RWPE1 (cell line): ENCODE measurements at places on chromosomes 2 and 18.

GRCh38 chr2:44974064-44974715 is 32.7 kb downstream of the SIX3 start:
- DNase-seq: peak; percentile 46

DNA sequence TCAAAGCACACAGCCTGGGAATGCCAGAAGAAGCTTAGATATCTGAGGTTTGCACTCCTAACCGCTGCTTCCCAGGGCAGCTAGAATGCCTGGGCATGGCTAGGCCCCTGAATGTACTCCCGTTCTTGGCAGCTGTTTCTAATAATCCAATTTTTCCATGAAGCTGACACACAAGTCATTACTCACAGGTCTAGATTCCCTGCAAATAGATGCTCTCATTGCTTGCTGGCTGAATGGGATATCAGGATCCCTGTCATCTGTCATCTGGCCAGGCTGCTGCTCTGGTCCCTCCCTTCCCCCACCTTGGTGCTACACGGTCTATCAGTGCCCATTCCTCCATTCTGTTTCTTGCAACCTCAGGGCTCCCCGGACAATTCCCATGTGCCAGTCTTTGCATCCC is 40.7 kb upstream of the TEX51 start:
- no peak for DNase-seq

DNA sequence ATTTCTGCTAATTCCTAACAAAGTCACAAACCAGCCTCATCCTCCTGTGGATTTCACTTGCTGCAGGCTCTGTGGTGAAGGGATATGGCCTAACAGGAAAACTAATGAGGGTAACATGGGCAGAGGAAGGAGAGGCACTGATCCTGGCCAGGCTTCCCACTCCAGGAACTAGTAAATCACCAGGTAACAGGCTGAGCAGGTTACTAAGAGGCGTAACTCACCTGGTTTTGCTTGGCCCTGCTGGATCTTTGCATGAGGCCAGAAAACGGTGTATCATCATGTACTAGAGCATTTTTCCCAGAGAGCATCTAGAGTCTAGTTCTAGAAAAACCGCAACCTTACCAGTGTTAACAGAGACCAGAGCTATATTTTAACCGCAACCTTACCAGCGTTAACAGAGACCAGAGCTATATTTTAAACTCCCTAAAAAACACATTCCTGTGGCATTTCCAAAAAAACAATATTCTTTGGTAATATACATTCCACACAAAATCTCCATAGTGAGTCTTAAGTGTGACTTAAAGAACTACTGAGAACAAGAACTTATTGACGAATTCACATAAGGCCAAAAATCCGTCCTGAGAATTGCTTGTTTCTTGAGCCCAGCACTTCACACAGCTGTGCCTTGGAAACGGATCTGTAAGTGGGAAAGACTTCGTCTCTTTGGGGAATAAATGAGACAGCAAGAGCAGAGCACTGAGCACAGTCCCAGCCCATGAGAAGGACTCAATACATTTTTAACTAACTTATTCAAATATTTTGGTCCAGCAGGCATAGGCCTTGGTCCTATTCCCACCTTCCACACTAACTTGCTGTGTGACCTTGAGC is 43.4 kb downstream of the DPP4 start:
- DNase-seq: no peak

DNA sequence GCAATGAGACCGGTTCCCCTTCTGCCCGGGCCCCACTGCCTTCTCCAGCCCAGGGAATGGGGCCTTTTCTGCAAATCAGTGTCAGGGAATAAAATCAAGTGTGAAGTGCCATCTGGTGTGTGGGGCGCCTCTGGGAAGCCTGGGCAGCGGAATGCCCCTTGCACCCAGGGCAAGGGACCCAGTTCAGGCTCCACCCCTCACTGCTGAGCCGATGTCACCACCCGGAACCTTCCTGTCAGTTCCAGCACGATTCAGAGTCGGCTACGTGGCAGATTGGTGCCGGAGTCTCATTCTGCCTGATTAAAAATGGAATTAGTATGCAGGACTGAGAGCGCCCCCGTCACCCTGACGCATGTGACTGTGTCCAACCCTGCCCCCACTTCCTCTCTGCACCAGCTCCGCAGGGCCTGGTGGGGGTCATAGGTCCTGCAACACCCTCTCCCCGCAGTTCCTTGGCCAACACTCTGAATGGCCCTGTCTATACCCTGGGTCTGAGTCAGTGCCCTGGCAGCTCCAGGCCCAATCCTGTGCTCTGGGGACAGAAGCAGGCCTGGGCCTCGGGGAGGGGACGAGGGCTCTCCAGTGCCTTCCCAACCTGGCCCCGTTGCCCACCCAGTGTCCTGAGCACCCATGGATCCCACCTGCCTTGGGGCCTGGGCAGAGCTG is 8.2 kb upstream of the ALPI start:
- DNase-seq: no peak

- DNase-seq: no peak
These were observed 370.7 kb upstream of the LRATD1 start for GRCh38 chr2:14261771-14262170.

DNA sequence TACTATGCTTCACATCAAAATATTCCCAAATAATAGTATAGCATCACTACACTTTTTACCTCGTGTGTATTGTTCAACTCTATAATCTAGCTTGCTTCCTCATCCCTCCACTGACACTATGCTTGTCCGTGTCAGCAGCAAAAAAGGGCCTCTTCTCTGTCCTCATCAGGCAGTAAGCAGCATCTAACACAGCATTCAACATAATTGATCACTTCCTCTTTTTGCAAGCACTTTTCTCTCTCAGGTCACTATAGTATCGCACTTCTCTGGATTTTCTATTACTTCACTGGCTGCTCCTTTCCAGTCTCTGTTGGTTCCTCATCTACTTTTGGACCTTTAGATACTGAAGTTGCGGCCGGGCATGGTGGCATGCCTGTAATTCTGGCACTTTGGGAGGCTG is 64.9 kb upstream of the ZSWIM2 start:
- DNase-seq: no peak

GRCh38 chr2:31404302-31404701 is 10.2 kb downstream of the XDH start:
- DNase-seq: no peak

DNA sequence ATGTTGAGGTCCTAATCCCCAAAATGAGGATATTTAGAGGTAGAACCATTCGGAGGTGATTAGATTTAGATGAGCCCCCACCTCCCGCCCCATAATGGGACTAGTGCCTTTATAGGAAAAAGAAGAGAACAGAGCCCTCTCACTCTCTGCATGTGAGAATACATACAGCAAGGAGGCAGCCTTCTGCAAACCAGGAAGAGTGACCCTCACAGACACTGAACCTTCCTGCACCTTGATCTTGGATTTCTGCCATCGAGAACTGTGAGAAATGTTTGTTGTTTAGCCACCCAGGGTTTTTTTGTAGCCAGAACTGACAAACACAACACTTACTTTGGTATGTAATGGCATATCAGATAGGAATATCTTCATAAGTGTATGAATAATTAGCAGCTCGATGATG is 83.7 kb downstream of the XIRP2 start:
- no peak for DNase-seq

DNA sequence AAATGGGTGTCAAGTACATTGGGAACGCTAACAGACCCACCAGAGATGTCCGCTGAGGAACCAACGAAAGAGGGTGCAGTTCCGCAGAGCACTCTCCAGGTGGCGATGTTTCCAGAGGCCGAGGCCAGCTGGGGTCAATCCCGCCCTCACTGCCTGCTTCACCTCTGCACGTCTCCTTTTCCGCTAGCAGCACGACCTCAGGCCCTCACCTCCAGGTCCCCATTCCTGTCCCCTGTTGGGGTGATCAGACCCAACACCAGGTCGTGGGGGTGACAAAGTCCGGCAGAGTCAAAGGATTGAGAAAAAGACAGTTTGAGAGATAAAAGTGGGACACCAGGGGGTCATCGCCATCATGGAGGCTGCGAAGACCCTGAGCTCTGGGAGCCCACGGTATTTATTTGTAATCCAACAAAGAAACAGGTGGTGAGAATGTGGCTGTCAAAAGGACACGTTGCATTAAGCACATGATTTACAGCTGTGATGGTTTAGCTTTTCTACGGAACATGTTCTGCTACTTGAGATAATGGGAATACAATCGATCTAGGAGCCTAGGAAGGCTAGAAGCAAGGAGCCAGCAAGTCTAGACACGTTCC is 27.3 kb downstream of the ZAP70 start:
- DNase-seq: peak; percentile 36

- no peak for DNase-seq
These were observed 12.9 kb downstream of the PREPL start for GRCh38 chr2:44348400-44348799.

DNA sequence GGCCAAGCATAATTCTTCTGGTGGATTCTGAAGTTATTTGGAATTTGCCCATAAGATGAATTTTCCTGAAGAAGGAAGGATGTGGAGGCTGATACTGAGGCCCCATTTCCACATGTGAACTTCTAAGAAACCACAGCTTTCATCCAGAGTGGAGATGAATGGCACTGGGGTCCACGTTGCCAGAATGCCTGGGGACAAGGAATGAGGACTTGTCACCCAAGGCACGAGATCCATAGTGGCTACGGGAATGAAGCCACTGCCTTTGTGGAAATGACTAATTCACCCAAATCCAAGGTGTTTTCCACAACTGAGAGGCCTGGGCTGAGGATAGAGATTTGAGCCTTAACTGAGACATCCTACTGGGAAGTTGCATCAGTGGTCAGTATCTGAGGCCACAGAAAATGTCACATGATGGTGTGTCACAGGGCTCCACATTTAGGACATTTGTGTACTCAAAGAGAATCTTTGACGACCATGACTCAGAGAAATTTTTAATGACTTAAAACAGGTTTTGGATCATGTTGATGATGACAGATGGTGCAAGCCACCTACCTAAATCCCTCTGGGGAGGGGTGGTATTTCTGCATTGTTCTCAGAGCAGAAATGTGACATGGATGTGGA is 286.1 kb downstream of the SOX11 start:
- no peak for DNase-seq

GRCh38 chr18:23350188-23350587 is 102.9 kb upstream of the RIOK3 start:
- DNase-seq: no peak

GRCh38 chr18:56568986-56569385 is 69.4 kb downstream of the TXNL1 start:
- DNase-seq: no peak

GRCh38 chr2:101121174-101121573 is 30.0 kb downstream of the TBC1D8 start:
- no peak for DNase-seq

DNA sequence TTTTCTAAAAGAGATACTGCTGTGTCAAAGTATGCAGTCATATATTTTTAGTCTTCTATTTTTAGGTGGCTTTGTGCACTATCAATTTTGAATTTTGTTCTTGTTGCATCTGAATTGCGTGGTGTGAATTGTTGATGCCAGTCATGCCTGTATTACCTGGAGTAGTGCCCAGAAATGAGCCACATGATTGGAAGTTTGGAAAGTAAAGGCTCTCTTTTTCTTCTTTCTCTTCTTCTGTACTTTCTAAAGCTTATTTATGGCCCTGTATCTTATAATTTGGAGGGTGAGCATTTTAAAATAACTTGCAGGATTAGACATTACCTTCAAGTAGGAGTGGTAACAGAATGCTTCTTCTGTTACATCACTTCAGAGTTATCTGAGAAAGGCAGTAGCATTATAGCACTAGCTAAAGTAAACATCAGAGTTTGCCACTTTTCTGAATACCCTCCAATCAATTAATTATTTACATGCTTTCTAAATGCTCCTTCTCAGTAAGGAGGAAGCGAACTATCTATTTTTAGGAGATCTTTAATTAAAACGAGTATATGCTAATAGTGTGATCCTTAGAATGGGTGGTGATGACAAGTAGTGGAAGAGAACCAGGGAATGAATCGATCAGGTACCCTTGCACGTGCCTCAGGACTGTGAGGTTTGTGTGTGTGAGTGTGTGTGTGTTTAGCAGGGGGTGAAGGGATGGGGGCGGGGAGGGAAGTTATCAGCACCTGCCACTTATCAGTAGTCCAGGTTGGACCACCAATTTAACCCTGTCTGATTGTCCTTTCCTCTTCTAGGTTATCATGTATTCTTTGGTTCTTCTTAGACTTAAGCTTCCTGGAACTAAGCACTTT is 112.5 kb downstream of the MAP3K20 start:
- DNase-seq: no peak

- DNase-seq: no peak
These were observed 48.2 kb upstream of the KIDINS220 start for GRCh38 chr2:8885449-8886201.

- DNase-seq: peak; percentile 96
These were observed 20.0 kb downstream of the TEX44 start for GRCh38 chr2:231612456-231613330.

- no peak for DNase-seq
These were observed 107.8 kb downstream of the NBEAL1 start for GRCh38 chr2:203122317-203122986.

- DNase-seq: no peak
These were observed 121.0 kb upstream of the SLC39A10 start for GRCh38 chr2:195535911-195536522.

DNA sequence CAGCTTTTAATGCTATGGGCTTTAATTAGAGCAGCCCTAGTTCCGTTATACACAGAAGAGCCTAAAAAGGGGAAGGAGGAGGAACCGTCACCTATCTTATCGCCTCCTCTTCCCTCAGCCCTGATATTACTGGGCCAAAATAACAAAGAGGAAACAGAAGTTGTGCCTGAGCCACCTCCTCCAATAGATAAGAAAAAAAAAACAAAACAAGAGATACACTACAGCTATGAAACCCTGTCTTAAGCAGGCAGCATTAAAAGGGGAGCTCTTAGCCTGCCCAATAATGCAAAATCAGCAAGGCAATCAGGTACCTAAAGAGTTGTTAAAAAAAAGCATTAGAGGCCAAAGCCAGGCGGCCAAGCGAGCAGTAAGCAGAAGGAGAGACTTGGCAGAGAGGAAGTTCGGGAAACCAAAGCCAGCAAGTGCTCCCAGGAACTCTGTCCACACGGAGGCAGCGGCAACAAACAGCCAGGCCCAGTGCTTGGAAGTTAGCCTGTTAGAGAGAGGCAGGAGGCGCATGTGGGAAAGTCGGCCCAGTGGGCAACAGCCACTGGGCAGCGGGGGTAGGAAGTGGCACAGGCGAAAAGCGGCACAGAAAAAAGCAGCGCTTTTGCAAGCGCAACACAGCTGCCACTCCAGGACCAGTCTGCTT is 41.8 kb upstream of the PDK1 start:
- DNase-seq: no peak

DNA sequence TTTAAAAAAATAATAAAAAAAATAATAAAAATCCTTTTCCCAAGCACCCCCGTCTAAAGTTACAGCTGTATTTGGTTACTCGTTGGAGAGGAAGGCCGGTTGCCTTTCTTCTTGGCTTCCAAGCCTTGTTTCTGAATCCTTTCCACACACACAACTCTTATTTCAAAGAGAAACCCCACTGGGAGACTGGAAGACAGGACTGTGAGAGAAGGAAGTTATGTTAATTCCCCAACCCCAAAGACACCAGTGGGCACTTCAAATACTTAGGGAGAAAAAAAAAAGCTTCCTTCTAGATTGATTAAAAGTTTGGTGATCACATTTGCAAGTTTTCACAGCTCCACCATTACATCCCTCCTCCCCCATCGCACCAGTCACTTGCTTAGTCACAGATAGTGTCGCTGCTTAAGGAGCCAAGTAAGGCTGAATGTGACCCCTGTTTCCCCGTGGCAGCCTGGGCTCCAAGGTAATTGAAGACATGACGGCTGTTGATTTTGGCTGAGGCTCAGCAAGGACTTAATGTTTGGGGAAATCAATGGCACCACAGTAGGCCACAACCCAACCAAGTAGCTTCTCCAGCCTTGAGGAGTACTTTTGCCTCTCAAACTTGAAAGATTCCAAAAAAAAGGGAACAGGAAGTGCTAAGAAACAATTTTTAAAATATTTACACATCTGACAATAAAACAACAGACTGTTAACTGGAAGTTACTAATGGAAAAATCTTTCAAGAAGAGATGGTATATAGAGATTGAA is 40.8 kb upstream of the FRZB start:
- no peak for DNase-seq
